ENCODE measurements at places on chromosomes 4 and X.
A peak's percentile ranks its signal among the peaks of the same experiment; 100 is the strongest.

DNA sequence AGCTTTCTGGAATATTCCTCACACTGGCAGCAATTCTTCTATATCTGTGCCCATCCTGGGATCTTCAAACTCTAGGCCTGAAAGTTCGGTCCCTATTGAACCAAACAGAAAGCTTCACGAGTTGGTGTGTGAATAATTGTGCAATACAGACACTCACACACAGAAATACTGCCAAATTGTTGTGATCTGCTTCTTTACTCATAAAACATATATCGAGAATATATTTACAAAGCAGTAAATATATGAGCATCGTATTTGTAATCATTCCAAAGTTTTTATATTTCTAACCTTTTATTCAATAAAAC lies 56.6 kb upstream of the BEX4 start:
- no peak for DNase-seq

DNA sequence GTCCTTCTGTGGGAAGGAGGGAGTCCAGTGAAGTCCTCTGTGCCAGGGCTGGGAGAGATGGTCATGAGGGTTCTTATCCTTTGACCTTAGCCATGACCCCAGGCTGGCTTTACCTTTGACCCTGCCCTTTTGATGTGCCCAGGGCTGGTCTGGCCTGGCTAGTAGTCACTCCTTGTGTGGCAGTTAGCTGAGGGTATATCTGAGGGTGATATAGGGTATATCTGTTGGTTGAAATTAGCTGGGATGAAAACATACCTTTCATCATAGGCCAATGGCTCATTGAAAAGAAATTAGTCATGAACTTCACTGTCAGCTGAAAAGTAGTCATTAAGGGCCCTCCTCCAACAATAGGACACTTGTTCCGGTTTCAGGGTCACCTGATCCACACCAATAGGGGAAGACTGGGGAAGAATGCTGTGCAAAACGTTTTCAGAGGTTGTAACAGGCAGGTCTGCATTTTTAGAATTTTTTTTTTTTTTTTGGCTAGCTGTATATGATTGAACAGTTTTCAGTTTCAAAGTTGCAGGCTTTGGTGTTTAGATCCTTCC lies 74.6 kb upstream of the STOX2 start:
- DNase-seq, result no peak

DNA sequence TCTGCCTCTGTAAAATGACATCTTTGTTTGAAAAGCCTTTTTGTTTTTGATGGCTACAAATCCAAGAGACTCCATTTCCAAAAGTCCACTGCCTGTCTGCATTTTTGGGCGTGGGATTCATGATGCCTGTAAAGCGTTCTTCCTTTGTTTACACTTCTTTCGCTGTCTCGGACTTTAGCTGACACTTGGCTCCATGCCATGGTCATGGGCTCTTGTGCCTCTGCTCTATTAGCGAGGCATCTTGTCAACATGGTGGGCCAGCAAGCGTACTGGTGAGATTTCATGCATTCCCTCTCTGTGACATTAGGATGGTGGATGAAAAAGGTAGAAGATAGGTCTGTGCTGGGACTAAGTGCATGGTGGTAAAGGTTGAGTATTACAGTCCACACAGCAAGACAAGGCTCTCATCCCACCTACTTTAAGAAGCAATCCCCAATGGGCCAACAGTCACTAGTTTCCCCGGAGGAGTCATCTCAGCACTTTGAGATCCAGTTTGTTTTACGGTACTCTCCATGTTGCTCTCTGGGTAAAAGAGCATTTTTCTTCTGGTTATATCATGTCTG lies 298.2 kb upstream of the KLF3 start:
- DNase-seq, result no peak

GRCh38 chr4:140344621-140345020 lies 28.8 kb upstream of the SCOC start:
- DNase-seq, result no peak

DNA sequence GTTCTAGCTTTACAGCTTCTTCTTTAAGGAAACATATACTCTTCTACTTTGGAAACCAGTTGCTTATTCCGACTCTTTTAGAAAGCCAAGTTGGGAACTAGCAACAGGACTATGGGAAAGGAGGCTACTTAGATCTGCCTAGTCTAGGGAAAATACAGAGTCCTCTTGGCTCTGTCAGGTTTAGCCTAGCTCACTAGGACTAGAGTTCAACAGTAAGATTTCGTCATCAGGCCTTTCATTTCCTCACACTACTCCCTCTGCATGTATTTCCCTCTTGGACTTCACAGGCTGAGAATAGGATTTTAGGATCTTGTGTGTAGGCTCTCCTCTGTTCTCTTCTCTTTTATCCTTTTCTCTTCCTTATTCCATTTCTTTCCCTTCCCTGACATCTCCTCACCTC lies 409.8 kb downstream of the AR start:
- DNase-seq, result no peak

- DNase-seq, result no peak
Measured at GRCh38 chrX:50643525-50644137, 170.4 kb downstream of the SHROOM4 start.

- peak; percentile 56 for DNase-seq
Measured at GRCh38 chrX:46574774-46575381, 1.3 kb downstream of the CHST7 start.

DNA sequence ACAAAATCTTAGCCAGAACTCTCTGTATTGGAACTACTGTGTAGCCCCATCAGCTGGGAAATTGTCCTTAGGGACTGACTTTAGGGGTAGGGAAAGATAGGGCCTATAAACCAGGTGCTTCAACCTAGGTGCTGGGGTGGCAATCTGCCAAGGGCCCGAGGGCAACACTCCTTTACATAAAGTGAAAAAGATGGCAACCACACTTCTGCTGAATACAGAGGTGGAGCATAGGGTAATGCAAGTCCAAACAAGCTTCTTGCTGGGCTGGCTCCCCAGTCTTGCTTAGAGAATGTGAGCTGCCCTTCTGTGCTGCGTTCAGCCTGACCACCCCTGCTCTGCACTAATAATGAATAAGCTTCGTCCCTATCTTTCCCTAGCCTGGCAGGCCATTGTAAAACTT lies 9.8 kb downstream of the ZBTB33 start:
- no peak for DNase-seq

- DNase-seq, result no peak
Measured at GRCh38 chrX:123311486-123311885, 127.4 kb downstream of the GRIA3 start.

All from activated CD4-positive, alpha-beta T cell treated with anti-CD3 and anti-CD28 coated beads for 48 hours (primary cell).